ENCODE measurements at places on chromosomes 2 and 18.
A peak's percentile ranks its signal among the peaks of the same experiment; 100 is the strongest.

DNA sequence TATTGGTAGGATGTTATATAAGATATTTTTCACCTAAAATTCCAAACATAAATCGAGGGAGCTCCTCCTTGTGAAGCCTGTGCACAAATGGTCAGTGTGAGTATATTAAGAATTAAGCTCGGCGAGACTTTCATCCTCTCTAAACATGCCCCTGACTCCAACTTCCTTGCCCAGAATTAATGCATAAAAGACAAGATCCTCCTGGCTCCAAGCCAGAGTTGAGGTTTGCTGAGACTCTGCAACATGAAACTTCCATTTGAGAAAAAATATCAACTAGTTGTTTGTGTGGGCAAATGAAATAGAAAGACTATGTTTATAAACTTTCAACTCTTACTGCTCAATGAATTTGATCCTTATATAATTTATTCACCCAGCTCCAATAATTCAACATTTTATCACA lies 68.1 kb downstream of the CCDC178 start:
- DNase-seq: no peak

- DNase-seq: no peak
Observed at GRCh38 chr2:120431386-120432292, 85.7 kb downstream of the INHBB start.

DNA sequence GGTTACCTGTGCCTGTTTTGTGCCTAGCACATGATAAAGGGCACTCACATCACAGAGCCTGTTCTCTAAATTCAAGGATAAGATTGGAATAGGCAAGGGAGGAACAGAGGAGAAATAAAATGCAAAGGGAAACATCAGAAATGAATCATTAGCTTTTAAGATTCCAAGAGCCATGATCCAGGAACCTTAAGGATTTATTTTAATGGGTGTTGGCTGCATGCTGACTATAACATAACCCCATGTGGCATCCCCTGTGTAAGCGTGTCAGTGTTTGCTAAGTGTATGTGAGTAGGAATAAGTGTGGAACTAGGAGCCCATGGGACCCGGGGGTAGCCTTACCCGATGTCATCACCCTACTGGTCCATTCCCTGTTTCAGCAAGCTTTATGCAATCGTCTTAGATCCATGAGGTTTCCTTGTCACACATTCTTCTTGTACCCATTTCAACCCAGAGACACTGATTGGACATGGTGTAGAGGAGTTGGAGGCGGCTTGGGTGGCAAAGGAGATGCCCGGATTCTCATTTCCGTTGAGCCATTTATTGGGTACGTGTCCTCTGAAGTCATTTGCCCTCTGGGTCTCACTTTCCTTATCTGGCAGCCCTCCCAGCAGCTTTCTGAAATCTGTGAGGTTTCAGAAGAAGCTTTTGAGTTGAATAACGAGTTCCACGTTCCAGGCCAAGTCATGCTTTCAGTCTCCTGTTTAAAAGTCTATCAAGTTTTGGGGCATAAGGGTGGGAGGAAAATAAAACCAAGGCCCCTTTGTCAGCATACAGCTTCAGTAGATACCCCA lies 117.0 kb downstream of the MGAT5 start:
- no peak for DNase-seq

DNA sequence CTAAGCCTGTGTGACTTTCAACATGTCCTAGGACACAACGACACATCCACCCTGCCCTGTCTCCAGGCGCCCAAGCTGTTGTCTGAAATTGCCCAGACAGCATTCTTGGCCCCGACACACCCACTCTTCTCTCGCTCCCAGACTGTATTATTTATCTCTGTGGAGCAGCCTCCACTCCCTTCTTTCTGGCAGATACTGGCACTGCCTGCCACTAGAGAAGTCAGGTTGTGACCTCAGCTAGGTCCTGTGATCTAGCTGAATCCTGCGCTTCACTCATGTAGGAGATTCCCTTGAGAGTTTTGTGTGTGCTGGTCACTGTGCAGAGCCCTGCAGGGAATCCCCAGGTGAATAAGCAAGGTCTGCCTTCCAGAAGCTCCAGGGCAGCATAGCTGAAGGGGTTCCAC lies 77.1 kb upstream of the TNP1 start:
- DNase-seq: peak; percentile 85

DNA sequence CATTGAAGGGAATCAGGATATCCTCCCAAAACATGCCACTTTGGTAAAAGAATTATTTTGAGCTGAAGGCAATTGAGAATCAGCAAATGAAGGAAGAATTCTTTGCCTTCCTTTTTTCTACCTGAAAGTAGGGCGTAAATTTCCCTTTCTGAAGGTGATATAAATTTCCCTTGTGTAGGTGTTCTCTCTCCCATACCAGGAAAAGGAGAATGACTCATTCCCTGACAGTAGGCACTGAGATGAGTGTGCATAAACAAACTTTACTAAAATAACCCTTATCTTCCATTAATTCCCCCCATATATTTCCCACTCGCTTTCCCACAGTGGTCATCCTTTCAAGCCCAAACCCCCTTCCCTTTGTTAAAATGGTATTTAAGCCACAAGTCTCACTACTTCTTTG lies 1339.0 kb downstream of the LRP1B start:
- no peak for DNase-seq

- no peak for DNase-seq
Observed at GRCh38 chr2:217710211-217710765, 292.5 kb downstream of the TNS1 start.

DNA sequence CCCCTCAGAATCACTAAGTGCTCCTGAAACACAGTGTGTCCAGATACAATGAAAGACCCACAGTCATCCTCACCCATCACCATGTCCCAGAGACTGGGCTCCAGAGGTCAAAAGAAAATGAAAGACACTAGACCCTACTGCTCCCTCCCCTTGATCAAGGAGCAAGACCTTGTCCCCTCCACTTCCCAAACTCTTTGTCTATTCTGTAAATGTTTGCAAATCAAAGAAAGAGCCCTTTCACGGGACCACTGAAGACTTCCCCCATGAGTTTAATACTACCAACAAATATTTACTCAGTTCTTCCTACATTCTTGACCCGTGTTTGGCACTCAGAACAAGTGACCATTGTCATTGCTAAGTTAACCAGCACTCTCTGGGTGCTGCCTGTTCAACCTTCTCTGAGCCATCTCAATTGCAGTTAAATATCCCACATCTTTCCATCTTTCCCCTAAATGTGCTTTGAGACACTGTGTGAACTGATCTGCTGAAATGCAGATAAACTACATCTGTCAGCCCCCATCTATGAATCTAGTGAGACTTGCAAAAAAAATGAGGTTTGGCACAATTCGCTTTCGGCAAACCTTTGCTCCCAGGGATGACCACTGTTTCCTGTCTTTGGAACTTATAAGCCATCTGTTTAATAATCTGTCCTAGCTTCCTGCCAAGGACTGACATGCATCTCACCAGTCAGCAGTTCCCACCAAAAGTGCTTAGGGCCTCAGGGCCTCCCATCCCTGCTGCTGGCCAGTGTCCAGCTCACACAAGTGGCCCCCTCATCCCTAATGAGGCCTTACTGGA lies 170.3 kb downstream of the GFPT1 start:
- no peak for DNase-seq

- no peak for DNase-seq
Observed at GRCh38 chr2:111903516-111903915, 5.1 kb downstream of the MERTK start.

DNA sequence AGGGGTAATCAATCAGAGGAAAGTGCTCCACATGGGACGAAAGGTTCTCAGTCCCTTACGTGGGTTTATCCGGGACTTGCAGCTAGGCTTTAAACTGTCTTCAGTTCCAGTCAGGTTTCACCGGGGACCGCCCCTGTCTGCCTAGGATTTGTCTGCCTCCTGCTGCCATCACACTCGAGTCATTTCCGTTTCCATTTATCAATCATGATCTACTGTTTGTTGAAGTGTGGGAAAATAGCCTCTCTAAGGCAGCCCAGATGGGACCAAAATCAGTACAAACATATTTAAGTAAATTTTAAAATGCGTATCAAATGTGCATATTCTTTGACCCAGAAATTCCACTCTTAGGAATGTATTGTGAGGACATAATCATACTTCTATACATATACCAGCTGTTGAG lies 10.5 kb downstream of the TRAPPC12 start:
- no peak for DNase-seq

GRCh38 chr2:230932556-230933511 lies 7.8 kb upstream of the GPR55 start:
- DNase-seq: no peak

- no peak for DNase-seq
Observed at GRCh38 chr2:165827921-165828276, 33.9 kb upstream of the GALNT3 start.

DNA sequence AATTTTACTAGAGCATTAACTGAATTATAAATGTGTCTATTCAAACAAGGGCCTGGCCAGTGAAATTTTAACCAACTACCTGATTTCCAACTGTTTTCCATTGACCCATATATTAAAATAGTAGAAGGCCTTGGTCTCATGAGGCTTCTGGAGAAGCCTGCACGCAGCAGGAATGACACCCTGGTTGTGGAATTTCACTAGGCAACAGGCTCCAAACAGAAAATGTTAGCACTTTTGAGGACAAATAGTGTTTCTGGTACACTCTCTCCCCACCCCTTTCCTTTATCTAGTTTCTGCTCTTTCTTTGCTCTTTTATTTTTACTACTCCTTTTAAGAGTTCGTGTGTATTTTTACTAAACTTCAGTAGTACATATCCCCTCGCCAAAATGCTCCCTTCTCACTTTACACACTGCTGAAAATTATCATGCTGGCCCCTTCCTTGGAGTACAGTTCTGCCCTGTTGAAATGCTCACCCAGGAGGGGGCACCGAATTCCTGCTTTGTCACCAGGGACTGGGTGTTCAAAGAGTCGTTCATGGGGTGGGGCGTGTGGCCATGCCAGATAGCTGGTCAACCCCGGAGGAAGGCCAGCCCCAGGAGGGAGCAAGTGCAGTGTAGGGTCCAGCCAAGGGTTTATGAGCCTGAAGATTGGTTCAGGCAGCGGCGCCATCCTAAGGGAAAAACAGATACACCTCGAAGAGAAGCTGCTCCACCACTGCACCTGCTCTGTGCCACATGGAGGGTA lies 22.1 kb upstream of the COL6A3 start:
- no peak for DNase-seq

DNA sequence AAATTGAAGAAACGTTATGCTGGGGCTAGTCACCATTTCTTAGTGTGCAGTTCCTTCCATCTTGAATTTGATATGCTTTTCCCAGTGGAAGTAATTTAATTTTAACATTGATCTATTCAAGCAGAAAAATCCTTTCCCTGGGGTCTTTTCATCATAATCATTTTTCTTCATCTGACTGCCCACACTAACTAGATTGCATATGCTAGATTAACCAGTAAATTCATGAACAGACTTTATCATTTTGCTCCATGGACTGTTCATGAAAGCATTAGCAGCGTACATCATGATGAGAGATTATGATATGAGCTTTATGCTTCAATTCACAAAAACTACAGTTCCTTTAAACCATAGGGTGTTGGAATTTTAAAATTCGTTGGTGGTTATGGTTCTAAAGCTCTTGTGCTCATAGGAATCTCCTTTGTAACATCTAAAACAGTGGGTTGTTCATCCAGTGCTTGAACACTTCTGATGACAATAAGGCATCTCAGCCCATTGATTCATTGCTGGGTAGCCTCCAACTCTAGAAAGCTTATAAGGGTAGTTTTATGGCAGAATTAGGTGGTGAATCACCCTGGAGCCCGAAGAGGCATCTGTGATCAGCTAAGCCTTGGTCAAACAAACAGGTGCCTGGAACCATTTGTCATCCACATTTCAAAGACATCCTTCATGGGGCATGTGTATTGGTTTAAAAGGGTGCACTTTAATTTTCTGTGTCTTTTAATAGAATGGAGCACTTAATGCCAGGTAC lies 77.2 kb upstream of the NDUFV2 start:
- no peak for DNase-seq

GRCh38 chr18:63078471-63078870 lies 241.1 kb downstream of the BCL2 start:
- no peak for DNase-seq

DNA sequence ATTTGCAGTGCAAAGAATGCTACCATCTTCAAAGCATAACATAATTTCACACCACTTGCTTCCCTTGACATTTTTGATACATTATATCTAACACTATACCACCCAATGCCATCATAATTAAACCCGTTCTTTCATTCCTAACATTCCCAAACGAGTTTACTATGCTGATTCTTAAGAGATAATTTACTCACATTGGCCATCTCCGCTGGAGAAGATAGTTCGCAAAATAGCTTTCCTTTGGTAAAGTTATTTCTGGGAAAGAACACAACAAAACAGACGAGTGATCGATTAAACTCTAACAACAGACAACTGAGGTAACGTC lies 716 bp downstream of the MMADHC start:
- no peak for DNase-seq

DNA sequence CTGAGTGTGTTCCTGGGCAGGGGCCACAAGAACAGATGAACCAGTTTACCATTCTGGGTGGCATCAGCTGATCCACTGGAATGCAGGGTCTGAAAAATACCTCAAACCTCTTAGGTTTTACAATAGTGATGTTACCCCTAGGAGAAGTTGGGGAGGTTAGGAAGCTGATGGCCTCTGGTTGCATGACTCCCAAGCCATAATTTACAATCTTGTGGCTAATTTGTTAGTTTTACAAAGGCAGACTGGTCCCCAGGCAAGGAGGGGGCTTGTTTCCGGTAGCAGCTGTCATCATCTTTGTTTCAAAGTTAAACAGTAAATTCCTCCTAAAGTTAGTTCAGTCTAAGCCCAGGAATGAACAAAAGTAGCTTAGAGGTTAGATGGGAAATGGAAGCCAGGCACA lies 113.8 kb upstream of the SLC38A11 start:
- DNase-seq: no peak
